ENCODE measurements at places on chromosomes 6 and 20. TPM values are rescaled to one million over a fixed set of nuclear protein-coding genes. Genes with fewer than 3 reads are reported as not detected.
A peak's percentile ranks its signal among the peaks of the same experiment; 100 is the strongest.

The VIP gene
- total RNA-seq = not detected

The RAET1G gene
- total RNA-seq = 3.3 TPM

DNA sequence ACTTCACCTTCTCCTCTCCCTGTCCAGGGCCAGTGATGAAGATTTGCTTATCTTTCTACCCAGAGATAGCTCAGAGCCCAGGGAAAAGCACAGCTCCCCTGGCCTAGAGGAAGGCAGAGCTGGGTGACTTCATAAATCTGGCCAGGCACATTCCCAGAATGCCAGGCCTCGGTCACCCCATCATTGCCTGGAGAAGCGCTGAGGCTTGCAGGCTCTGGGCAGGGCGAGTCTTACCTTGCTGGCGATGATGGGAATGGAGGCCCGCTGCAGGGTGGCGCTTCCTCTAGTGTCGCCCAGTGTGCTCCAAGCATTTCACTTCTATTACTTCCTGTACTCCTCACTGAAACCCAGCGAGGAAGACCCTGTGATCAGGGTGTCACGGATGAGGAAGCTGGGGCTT, 60.1 kb downstream of the DAAM2 start:
- H3K27ac ChIP-seq = no peak overlapping the region
- H3K36me3 ChIP-seq = peaks cover 1% of the 10 kb centered on the region
- H3K4me3 ChIP-seq = no peak overlapping the region

DNA sequence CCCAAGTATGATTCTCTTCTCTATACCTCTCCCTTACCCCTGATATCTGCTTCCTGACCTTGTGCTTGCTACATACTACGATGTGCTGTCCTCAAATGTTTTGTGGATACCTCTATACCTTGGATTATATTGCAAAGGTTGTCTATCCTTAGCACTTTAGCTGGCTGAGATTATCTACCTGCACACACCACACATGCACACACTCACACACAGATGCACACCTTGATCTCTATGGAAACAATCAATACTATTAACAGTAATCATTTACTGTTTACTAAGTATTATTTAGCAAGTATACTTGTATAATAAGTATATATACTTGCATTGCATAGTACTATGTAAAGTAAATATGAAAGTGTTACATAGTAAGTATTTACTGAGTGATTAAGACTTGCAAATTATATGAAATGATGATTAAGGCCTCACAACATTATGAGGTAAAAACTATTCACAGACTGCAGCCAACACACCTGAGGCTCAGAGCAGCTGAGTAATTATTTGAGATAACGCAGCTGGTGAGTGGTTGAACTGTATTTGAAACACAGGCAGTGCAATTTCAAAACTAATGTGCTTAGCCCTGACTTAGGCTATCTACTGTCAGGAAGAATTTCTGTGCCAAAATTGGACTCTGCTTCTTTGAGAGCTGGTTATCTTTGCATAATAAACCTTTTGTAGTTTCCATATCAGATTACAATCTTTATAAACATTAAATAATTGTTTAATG, 699.9 kb downstream of the FRK start:
- H3K27ac ChIP-seq = no peak overlapping the region
- H3K27me3 ChIP-seq = no peaks in the 10 kb centered on the region
- no peaks in the 10 kb centered on the region for H3K4me1 ChIP-seq
- no peak for DNase-seq

DNA sequence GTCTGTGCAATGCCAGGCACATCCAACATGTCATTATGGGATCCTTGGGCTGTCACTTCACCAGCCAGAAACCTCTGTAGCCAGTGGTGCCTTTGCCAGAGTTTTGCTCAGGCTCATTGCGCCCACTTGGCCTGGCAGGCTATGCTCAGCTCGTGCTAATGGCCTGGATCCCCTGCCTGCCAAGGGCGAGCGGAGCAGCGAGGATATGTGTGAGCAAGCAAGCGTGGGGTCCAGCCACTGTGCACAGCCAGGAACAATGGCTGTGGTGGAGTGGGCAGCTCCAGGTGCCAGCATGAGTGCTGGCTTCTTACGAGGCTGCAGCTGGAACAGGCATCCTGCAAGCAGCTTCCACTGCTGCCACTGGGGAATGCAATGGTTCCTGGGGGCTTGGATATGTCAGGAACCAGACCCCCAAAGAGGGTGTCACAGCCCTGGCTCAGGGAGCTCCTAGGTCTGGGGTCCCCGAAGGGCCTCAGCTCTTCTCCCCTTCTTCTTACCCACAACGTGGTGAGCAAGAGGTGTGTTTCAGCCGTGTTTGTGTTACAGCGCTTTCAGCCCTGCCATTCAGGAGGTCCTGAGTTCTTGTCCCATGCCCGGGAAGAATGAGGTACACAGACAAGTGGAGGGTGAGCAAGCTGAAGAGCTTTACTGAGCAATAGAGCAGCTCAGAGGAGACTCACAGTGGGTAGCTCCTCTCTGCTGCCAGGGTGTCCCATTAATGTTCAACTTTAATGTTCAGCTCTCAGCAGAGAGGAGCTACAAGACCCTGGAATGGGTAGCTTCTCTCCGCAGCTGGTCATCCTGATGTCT, 22.3 kb upstream of the TOP1 start:
- peaks cover 27% of the 10 kb centered on the region for H3K4me1 ChIP-seq
- H3K27ac ChIP-seq = peak overlapping the region; percentile 100
- no peak overlapping the region for H3K4me3 ChIP-seq
- H3K36me3 ChIP-seq = no peaks in the 10 kb centered on the region
- DNase-seq = no peak

DNA sequence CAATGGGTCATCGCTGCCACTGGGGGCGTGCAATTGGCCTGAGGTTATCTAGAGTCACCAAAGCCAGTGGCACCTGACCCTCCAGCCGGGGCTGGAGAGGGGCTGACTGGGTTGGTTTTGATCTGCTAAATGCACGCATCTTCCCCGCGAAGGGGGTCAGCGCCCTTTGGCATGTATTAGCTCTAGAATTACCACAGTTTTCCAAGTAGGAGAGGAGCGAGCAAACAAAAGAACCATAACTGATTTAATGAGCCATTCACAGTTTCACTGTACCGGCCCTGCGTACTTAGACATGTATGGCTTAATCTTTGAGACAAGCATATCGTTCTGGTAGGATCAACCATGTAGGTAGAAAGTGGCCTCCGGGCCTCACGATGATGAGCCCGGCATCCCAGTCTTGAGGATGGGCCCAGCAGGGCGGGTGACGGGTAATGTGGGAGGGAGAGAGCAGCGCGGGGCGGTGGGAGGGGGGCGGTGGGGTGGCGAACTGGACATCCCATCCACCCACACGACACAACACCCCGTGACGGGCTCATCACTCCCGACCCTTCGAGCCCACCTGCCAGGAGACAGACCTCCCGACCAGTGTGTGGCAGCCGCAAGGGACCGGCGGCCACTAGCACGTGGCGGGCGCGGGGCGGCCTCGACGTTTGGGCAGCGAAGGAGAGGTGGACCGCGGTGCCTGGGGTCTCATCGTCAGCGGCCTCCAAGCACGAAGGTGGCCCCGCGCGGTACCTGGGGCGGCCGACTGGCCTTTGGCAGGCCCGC, 1957.5 kb upstream of the DEFB115 start:
- H3K27ac ChIP-seq = no peak overlapping the region
- DNase-seq = no peak
- no peaks in the 10 kb centered on the region for H3K27me3 ChIP-seq
- no peak overlapping the region for H3K4me3 ChIP-seq
- H3K4me1 ChIP-seq = no peaks in the 10 kb centered on the region
- no peaks in the 10 kb centered on the region for H3K36me3 ChIP-seq
